ENCODE measurements at places on chromosomes 5 and 9. TPM values are rescaled to one million over a fixed set of nuclear protein-coding genes. Genes with fewer than 3 reads are reported as not detected.

DNA sequence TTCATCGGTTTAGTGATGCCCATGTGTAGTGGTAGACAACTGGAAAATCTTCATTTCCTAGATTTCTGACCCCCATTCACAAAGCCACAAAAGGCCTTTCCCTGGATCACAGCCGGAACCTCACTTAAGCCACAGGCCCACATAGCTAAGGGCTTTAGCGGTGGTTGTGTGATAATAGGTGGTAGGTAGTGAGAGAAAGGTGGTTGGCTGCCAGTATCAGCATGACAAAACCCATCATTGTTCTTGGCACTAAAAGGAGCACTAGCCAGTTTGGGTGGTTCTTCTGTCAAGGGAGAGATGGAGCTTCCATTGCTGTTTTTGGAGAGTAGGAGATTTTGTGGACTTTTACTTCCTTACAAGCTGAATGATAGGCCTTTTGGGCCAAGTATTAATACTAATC is 9.7 kb upstream of the SLC36A2 start:
- no peak for DNase-seq

GRCh38 chr9:93154293-93154903 is 20.3 kb upstream of the NINJ1 start:
- no peak for DNase-seq

GRCh38 chr5:32202394-32202793 is 28.3 kb upstream of the GOLPH3 start:
- no peak for DNase-seq

DNA sequence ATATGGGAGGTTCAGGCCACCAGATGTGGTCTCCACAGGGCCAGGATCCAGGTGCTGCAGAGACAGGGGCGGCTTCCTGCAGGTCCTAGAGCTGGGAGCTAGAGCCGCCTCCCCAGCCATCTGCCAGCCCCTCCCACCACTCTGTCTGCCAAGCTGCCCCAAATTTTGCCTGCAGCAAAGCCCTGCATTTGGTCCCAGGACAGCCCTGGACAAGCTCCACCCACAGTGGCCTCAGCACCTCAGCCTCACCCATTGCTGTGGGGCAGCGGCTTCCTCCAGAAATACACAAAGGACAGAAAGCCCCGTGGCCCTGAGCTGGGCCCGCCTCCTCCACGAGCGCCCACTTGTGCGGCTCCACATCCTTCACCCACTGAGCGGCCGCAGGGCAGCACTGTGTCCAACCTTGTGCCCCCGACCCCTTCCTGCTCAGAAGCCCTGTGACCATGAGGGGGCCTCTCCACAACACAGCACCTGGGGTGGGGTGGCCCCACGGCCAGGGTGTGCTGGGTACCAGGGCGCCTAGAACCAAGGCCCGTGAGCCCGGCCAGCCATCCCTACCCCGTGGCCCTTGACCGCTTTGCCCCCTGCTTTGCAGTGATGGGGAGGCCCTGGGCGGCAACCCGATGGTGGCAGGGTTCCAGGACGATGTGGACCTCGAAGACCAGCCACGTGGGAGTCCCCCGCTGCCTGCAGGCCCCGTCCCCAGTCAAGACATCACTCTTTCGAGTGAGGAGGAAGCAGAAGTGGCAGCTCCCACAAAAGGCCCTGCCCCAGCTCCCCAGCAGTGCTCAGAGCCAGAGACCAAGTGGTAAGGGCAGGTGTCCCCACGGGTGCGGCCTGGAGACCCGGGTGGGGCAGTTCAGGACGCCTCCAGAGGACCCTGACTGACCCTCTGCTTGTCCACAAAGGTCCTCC is 3.7 kb upstream of the AJM1 start:
- DNase-seq = no peak

DNA sequence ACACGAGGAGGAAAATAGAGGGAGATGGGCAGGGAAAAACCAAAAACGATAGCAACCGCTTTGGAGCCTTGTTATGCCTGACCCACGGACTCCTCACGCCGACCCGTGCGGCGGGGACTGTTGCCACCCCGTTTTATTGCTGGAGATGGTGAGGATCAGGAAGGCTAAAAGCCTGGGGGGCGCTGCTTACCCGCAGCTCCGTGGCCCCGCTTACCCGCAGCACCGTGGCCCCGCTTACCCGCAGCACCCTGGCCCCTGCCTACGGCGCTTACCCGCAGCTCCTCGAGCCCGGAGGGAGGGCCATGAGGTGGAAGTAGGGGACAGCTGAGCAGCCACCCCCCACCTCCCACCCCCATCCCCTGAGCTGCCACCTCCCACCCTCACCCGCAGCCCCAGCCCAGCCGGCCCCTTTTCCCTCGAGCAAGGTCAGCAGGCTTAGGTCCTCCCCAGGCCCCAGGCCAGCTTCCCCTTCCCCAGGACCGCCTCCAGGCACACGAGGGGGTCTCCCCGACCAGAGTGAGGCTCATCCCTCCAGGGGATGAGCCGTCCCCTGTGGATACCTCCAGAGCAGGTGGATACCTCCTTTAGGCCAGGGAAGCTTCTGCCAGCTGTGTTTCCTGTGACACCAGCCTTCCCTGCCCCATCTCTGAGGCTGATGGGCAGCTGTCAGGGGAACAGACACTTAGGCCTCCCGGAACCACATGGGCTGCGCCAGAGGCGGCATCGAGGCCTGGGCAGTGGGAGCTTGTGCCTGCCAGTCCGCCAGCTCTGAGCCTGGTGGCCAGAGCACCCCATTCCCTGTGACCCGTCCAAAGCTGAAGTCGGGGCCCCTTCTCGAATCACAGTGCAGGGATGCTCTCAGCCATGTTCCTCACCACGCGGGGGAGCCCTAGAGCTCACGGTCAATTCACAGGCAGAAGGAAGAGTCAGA is 92.3 kb downstream of the LMX1B start:
- peak; percentile 72 for DNase-seq

The SEMA6A gene
- 0.31 TPM for total RNA-seq

The ALDOB gene
- total RNA-seq = not detected

The SPINK4 gene
- not detected for total RNA-seq

The SOX30 gene
- 0.44 TPM for total RNA-seq

The DMRT3 gene
- total RNA-seq = not detected

Measured in T-helper 17 cell (primary cell).